ENCODE measurements at places on chromosomes 11 and 22.
A peak's percentile ranks its signal among the peaks of the same experiment; 100 is the strongest.

DNA sequence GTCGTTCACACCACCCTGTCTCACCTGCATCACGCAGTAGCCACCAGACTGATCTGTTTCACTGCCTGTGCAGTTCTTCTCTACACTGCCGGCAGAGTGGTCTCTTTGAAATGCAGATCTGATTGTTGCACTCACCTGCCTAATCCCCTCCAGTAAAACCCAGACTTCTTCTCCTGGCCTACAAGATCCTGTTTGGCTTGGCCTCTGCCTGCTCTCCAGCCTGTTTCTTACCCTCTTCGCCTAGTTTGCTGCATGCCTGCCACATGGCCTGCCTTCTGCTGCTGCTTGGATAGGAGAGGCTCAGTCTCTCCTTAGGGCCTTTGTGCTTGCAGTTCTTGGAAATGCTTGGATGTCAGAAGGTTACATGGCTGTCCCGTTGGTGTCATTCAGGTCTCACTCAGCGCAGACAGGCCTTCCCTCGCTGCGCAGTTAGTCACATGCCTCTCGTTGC is 42.0 kb downstream of the PACS1 start:
- DNase-seq = no peak

GRCh38 chr11:124801014-124801413 is 808 bp upstream of the MSANTD2 start:
- DNase-seq = no peak

DNA sequence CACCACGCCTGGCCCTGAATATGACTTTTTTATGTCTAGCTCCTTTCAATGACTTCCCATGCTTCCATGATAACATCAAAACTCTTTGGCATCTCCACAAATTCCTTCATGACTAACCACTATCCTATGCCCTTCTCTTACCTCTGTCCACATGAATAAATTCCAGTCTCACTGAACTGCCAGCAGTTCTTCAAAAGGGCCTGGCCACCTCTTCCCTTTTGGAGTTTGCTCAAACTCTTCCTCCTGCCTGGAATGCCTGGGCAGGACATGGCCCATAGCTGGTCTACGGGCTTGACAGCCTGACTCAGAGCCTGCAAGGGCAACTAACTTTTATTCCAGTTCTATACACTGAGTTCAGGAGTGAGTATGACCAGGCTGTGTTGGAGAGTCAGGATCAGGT is 41.8 kb upstream of the ZBTB16 start:
- DNase-seq = no peak

DNA sequence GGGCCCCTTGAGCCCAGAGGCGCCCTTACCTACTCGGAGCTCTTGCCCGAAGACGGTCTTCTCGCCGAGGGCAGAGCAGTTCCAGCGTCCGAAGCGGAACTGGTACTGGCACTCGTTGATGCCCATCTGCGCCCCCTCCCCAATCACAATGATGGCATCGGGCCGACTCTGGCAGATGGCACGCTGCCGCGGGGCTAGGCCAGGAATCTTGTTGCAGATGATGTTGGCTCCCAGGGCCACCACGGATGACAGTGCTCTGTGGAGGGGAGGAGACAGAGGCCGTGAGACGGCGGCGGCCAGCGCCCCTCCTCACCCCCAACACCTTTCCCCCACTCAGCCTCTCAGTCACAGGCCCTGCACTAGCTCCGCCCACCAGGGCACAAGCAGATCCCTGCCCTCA is 27.1 kb downstream of the WNT7B start:
- DNase-seq = no peak

DNA sequence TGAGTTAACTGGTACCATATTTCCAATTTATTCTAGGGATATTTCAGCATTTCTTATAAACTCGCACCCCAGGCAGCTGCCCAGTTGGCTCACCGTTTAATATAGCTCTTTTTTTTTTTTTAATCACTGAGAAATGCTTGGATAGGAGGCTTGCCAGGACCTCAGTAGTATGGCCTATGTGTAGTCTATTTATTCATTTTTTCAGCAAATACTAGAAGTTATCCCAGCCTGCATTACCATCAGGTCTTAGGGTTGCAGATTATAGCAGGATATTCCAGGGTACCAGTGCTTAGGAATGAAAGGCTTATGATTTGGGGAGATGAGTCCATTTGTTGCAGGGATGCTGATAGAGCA is 26.6 kb downstream of the PARVA start:
- no peak for DNase-seq

GRCh38 chr11:69508974-69509373 is 27.5 kb downstream of the LINC01488 start:
- no peak for DNase-seq

- no peak for DNase-seq
Observed at GRCh38 chr11:44752713-44753112, 26.0 kb downstream of the TSPAN18 start.

DNA sequence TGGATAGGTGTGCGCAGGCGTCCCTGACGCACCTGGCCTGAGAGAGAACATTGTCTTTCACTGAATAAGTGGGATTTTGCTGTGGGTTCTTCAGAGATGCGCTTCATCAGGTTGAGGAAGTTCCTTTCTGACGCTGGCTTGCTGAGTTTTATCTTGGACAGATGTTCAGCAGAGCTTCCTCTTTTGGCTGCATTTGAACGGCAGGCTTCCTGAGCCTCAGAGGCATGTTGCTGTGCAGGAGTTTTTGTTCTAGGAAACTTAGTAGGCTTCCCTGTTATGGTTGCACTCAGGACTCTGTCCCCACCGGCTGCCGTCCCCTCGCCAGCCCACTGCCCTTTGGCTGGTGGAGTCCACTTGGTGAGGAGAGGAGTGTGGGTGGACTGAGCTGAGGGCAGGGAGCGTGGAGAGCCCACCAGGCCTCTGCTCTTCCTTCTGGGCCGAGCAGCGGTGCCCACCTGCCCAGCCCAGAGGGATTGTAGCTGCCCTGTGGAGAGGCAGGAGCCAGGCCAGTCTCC is 17.2 kb downstream of the FRMD8 start:
- no peak for DNase-seq

DNA sequence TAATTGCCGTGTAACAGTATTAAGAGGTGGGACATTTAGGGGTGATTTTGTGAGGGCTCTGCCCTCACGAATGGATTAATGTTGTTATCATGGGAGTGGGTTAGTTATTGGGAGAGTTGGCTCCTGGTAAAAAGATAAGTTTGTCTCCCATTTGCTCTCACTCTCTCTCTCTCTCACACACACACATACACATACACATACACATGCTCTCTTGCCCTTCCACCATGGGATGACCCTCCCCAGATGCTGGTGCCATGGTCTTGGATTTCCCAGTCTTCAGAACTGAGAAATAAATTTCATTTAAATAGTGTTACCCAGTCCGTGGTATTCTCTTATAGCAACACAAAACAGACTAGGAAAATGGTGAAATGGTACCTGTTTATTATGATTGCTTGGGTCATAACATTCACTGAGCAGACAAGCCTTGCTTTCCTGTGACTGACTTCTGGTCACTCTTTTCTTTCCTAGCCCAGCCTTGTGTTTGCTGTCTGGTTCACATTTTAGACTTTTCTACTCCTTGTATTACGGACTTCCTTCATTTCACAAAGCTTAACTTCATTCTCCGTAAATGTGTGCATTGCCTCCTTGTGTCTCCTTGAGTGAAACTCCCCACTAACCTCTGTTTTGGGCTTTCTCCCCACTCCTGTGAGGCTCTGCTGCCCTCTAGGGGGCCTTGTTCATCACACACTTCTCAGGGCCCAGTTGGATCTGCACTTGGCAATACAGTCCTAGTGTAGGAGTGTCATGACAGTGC is 206.5 kb upstream of the CTSC start:
- DNase-seq = peak; percentile 84

DNA sequence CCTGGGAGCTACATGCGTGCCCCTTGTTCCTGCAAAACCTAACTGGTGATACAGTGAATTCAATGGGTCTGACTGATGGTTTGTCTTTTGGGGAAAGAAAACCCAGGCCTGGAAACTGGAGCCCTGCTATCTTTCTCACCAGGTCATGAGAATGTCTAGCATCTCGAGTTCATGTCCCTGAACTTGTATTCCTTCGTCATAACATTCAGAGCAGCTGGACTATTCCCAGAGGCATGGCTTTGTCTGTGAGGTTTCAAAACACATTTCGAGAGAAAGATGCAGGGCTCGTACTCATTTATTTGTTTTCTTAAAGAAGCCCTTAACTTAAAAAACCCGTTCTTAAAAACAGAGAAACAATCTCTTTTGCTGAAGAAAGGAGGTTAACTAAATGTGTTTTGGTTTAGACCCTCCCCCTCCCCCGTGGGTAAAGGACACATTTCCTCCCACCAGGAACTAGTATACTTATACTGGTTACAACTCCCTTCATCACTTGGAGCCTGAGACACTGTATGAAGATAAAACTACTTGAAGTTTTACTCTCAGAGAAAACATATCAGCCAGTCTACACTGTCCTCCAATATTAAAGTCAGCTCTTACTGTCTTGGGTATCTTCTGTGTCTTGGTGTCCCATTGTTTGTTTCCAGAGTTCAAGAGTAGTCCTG is 43.2 kb downstream of the ME3 start:
- no peak for DNase-seq

DNA sequence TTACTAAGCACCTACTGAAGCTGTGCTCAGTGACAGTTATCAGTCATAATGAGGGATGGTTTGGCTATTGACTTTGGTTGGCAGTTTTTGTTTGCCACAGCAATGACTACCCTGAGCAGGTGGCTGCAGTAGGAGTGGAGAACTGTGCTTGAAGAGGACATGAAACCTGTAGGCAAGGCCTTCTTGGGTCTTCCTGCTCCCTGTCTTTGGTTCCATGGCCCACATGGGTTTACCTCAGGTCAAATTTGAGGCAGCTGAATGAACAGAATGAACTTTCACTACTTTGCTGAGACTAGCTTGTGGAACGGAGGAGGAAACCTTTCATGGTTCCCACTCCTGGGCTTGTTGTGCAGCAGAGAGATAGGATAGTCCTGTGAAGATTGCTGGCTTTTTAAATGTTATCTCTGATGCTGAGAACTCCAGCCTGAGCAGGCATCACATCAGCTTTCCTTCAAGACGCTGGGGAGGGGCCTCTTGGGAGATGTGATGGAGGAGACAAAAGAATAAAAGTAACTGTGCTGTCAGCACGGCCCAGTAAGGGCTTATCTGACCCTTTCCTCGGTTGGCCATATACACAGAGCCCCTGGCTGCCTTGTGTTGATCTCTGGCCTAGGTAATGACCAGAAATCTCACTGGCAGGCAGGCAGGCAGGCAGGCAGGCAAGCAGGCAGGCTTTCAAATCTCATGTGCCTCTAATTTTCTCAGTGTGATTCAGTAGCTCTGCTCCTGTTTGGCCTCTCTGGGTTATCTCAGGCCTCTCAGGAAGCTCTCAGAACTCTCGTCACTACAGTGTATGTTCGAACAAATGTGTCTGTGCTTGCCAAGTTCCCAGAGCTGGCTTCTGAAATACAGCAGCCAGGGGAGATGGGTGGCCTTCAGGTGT is 12.0 kb downstream of the STIM1 start:
- DNase-seq = no peak

DNA sequence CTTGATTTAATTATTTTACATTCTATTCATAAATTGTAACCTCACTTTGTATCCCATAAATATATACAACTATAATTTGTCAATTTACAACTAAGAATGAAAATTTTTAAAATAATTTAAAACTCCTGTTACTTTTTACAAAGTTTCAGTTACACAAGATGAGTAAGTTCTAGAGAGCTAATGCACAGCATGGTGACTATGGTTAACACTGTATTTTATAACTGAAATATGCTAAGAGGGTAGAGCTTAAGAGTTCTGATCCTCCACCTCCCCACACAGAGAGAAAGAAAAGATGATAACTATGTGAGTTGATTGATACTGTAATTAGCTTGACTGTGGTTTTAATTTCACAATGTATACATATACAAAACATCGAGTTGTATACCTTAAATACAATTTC is 412.5 kb upstream of the DDI1 start:
- DNase-seq = no peak

DNA sequence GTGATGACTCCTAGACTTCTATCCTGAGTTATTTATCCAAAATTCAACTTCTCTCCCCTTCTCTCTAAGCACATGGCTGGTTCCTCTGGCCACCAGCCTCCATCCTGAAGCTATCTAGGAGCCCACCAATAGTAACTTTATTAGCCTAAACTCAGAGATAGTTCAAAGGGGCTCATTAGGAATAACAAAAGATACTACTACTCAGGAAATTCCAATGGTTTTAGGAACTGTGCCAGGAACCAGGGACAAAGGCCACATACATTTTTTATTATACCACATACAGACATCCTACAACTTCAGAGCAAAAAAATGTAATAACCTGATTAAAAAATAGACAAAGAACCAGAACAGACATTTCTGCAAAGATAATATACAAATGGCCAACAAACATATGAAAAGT is 27.9 kb downstream of the SLC25A17 start:
- no peak for DNase-seq

GRCh38 chr22:30252411-30253204 is 6.0 kb upstream of the LIF start:
- no peak for DNase-seq

DNA sequence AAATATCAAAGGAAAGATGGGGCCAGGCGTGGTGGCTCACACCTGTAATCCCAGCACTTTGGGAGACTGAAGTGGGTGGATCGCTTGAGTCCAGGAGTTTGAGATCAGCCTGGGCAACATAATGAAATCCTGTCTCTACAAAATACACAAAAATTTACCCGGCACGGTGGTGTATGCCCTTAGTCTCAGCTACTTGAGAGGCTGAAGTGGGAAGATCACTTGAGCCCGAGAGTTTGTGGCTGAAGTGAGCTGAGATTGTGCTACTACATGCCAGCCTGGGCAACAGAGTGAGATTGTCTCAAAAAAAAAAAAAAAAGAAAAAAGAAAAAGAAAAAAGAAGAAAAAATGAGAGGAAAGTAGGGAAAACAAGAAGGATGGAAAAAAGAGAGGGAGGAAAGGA is 3.8 kb upstream of the TRIM6 start:
- no peak for DNase-seq
